AG09309 (cell line): ENCODE measurements at places on chromosomes 16 and 17.

- DNase-seq: peak; percentile 28
Measured at GRCh38 chr16:64543441-64543840, 578.4 kb downstream of the CDH11 start.

- no peak for DNase-seq
Measured at GRCh38 chr17:80290156-80290555, 29.5 kb downstream of the RNF213 start.

- DNase-seq: no peak
Measured at GRCh38 chr17:4849011-4849536, 15.9 kb downstream of the MINK1 start.

DNA sequence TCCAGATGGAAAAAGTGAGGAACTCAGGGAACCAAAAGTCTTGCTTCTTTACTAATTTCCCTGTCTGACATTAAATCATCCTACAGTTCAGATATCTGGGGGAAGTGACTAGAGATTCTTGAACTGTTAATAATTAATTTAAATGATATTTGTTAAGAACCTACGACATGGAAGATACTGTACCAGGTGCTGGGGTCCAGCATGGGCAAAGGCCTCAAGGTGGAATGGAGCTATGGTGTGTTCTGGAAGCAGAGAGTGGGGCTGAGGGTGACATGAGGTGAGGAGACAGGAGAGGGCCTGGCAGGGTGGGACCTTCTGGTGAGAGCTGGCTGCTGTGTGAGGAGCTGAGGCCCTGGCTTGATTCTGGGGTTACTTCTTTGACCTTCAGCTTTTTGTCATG is 6.0 kb upstream of the CCL2 start:
- no peak for DNase-seq

- no peak for DNase-seq
Measured at GRCh38 chr17:73010414-73010813, 82.1 kb downstream of the SLC39A11 start.

DNA sequence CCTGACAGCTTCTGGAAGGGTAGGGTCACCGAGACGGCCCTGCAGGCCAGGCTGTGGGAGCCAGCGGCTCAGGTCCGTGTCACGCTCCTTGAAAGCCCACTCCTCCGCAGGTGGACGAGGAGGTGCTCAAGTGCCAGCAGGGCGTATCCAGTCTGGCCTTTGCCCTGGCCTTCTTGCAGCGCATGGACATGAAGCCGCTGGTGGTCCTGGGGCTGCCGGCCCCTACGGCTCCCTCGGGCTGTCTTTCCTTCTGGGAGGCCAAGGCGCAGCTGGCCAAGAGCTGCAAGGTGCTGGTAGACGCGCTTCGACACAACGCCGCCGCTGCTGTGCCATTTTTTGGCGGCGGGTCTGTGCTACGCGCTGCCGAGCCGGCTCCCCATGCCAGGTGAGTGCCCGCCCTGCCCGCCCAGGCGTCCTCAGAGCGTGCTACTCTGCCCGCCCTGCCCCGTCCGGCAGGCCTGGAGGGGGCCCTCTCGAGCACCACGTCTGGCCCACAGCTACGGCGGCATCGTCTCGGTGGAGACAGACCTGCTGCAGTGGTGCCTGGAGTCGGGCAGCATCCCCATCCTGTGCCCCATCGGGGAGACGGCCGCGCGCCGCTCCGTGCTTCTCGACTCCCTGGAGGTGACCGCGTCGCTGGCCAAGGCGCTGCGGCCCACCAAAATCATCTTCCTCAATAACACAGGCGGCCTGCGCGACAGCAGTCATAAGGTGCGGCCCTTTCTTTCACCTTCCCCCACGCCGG is 1.3 kb downstream of the NAGS start:
- DNase-seq: no peak

- DNase-seq: no peak
Measured at GRCh38 chr17:72561680-72562079, 440.9 kb downstream of the SOX9 start.

GRCh38 chr16:79316004-79316458 is 284.5 kb downstream of the MAF start:
- no peak for DNase-seq

GRCh38 chr16:67632415-67633172 is 12.3 kb upstream of the CARMIL2 start:
- DNase-seq: no peak

- no peak for DNase-seq
Measured at GRCh38 chr17:9287306-9287705, 266.0 kb downstream of the NTN1 start.

DNA sequence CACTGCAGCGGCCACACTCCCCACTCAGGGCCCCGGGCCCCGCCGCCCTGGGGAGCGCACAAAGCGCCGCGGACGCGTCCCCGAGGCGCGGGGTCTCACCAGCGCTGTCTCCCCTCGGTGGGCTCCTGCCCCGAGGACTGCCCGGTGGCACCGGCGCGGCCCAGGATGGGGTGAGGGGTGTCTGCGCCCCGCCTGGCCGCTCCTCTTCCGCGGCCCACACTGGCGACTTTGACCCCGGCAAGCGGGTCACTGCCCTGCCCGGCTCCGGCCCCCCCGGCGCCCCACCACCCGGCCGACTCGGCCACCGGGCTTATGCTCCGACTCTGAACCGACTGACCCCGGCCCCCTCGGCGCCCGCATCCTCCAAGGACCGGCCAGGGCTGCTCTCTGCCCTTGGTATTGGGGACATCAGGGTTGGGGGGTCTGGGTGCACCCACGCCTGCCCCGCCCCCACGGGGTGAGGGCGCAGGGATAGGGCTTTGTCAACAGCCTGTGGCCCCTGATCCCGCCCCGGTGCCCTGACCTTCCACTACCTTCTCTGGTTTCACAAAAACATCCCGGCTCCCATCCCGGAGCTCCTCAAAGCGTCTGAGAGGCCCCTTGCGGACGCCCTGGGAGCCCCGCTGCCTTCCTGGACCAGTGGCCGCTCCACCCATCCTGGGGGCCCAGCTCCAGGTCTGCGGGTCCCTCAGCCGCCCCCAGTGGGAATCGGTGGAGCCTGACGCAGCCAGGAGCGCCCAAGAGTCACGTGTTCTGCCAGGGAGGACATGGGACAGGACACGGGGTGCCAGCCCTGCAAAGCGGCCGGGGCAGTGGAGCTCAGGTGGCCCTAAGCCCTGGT is 829 bp downstream of the GCGR start:
- DNase-seq: no peak

- no peak for DNase-seq
Measured at GRCh38 chr17:82105882-82106687, 8.0 kb upstream of the FASN start.

DNA sequence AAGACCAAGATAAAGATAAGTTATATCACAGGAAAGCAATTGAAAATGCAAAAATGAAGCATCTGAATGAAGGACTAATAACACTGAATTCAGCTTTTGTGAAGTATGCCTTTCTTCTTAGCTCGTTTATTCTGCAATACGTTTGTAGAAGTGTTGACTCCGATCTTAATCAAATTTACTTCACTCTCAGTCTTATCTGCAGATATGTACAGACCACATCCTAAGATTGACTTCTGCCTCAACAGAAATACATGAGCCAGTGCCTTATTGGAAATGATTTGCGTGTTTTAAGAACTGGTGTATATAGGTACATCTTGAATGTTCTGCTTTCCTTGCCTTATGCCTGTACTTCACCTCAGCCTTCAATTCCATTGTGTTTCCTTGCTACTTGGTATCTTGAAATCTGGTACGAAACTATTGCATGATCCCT is 1.3 kb downstream of the ATF7IP2 start:
- no peak for DNase-seq
